ENCODE measurements at places on chromosomes 6 and 20. TPM values are rescaled to one million over a fixed set of nuclear protein-coding genes. Genes with fewer than 3 reads are reported as not detected.

Gene PMEPA1
- total RNA-seq: 20.6 TPM

DNA sequence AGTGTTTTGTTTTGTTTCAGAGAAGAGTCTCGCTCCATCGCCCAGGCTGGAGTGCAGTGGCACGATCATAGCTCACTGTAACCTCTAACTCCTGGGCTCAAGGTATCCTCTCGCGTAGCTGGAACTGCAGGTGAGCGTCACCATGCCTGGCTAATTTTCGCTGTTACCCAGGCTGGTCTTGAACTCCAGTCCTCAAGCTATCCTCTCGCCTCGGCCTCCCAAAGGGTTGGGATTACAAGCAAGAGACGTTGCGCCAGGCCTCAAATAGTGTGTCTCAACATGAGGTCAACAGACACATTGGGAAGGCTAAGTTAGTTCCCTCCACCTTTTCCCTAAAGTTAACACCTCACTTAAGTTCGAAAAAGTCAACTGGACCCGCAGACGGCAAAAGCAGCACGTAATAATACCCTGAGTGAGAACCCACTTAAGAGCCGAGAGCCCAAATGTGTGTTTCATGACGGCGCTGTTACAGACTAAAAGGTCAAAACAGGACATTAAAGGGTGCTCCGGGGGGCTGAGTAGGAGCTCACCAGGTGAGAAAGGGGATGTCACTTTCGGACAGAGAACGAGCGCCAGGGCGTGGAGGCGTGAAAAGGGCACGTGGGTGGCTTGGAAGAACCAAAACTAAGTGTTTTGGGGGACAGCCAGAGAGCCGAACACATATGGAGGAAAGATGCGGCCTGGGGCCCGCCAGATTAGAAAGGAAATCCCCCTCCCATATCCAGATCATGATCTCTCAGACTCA, 499 bp downstream of the TTI1 start:
- DNase-seq: no peak

GRCh38 chr6:87716928-87717614, 15.0 kb upstream of the AKIRIN2 start:
- no peak for DNase-seq

Gene FAM83D
- total RNA-seq: 11.4 TPM

GRCh38 chr6:156174031-156174890, 602.9 kb upstream of the ARID1B start:
- DNase-seq: no peak

DNA sequence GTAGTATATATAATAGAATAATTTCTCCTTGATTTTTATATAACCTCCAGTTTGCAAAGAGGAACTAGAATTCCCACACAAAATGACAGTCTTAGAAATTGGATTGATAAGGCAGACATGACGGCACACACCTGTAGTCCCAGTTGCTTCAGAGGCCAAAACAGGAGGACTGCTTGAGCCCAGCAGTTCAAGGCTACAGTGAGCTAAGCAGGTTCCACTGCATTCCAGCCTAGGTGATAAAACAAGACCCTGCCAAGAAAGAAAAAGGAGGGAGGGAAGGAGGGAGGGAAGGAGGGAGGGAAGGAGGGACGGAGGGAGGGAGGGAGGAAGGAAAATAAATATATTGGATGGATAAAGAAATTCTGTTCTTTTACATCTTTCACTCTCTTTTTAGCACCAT, 77.6 kb upstream of the SASH1 start:
- no peak for DNase-seq
